AG20443 (cell line): ENCODE measurements at places on chromosomes 12 and 14.
A peak's percentile ranks its signal among the peaks of the same experiment; 100 is the strongest.

GRCh38 chr14:76918256-76918781 is 92.1 kb downstream of the LRRC74A start:
- peak; percentile 76 for DNase-seq

DNA sequence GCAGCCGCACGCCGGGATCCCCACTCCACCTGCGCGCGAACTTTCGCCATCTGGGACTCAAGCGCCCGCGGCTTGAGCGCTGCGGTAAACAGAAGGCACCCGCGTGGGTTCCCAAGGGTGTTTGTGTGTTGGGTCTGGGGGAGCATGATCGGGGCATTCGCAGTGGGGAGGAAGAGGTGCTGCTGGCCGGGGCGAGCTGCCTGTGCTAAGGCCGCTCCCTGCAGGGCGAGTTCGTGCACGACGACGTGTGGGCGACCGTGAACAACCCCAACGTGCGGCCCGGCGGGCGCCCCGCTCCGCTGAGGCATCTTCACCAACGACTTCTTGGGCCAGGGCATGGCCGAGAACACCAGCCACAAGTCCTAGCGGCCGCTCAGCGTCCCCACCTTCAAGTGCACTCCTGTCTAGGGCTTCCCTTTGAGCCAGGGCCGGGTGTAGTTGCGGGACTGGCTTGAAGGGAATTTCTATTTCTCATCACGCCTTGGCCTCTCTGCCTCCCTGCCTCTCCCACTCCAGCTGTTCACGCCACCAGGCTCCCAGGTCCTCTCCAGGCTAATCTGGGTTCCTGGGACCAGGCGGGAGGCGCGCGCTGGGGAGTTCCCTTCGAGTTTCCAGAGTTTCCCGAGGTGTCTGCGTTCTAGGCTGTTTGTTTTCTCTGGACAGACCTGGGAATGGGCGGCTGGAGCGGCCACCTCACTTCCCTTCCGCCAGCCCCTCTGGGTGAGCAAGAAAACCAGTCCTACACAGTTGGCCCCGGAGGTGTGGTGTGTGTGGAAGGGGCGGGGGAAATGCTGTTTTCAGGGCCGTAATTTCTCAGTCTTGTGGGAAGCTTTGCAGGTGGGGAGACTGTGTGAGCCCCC is 417.8 kb upstream of the TMTC1 start:
- DNase-seq, result no peak

GRCh38 chr12:32906399-32907165 is 10.0 kb upstream of the PKP2 start:
- DNase-seq, result no peak

- peak; percentile 12 for DNase-seq
Observed at GRCh38 chr14:71692496-71692895, 239.7 kb upstream of the RGS6 start.

- DNase-seq, result no peak
Observed at GRCh38 chr14:93533842-93534241, 103.1 kb downstream of the UNC79 start.

GRCh38 chr14:33184587-33184986 is 245.9 kb downstream of the NPAS3 start:
- peak; percentile 15 for DNase-seq

DNA sequence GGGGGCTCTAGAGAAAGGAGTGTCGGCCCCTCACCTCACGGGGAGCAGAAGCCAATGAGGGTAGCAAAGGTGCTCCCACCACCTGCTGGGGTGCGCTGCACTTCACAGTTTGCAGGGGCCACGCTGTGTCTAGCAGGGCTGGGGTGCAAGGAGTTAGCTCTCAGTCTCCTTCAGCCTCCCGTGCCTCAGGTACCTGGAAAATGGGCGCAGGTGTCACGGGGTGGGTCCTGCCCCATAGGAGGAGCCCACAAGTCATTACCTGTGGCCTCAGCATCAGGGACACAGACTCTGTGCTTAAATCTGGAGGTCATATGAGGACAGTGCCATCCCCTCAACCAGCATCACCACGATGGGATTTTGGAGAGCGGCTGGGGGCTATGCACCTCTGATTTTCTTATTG is 326.7 kb downstream of the ADGRD1 start:
- no peak for DNase-seq

GRCh38 chr14:34993426-34993825 is 10.6 kb downstream of the SRP54 start:
- DNase-seq, result no peak

DNA sequence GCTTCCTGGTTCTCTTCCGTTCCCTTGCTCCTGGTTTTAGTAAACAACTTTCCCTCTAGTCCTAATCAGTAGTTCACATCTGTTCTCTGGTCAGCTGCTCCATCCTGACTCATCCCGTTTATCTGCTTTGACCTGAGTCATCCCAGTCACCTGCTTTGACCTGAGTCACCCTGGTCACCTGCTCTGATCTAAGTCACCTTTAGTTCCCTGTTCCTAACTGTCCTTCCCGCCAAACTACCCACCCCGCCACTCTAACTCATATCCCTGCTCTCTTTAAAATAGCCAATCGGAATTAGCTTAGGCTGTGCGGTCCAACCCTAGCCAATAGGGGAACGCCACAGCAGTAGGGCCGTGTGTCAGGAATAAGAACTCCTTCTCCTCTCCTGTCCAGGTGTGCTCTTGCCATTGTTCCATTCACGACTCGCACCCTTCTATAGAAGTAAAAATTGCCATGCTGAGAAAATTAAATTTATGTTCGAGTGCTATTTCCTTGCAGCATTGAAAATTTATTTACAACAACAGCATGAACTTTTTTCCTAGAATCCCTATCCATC is 3.1 kb upstream of the ANKRD33 start:
- DNase-seq, result no peak

DNA sequence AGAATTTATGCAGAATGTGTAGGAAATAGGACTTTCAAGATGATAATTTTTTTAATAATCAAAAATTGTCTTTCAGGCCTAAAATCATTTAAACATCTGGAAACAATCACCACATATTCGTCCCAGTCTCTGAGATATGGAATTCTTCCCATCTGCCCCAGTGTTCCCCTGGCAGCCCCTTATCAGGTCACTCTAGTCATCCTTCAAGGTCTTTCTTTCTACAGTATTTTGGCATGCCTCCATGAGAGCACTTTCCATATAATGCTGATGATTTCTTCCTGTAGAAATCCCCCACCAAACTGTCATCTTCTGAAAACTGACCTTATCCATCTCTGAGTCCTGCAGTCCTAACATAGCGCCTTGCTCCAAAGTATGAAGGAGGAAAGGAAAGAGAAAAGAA is 422.1 kb downstream of the RPS29 start:
- DNase-seq, result no peak

GRCh38 chr12:113069751-113070116 is 13.2 kb downstream of the DTX1 start:
- no peak for DNase-seq
